H4 (cell line): ENCODE measurements at places on chromosomes 3 and 15.

GRCh38 chr3:179723617-179724016 is 70.8 kb downstream of the USP13 start:
- DNase-seq: no peak

DNA sequence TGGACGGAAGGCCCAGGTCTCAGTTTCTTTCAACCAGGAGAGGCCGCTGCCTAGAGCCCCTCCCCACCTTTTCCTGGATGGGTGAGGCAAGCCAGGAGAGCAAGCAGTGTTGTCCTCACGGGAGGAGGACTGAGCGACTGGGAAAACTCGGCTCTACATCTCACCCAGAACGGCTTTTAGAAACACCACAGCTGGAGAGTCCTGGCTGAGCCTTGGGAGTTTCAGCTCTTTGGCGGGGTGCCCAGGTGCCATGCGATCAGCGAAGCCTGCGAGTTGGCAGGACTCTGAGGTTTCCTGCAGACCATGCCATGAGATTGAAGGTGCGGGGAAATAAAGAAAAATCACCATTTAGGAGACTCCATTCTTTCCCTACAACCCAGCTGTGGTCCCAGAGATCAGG is 26.0 kb downstream of the PPCDC start:
- peak; percentile 59 for DNase-seq

DNA sequence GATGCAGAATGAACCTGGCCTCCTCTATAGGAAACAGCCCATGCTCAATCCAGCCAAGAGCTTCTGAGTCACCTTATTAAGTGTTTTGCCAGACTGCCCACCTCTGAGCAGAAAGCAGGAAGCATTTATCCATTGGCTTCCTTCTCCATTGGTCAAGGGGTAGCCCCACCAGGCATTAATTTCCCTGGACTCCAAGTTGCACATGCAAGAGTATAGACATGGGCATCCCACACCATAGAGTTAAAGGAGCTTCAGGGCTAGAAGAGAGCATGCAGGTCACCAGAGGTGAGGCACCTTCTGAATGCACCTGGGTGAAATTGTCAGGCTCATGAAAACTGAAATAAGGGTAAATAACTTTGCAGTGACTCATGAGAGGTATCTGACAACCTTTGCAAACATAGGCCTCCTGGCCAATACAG is 230.8 kb upstream of the STAC start:
- no peak for DNase-seq

DNA sequence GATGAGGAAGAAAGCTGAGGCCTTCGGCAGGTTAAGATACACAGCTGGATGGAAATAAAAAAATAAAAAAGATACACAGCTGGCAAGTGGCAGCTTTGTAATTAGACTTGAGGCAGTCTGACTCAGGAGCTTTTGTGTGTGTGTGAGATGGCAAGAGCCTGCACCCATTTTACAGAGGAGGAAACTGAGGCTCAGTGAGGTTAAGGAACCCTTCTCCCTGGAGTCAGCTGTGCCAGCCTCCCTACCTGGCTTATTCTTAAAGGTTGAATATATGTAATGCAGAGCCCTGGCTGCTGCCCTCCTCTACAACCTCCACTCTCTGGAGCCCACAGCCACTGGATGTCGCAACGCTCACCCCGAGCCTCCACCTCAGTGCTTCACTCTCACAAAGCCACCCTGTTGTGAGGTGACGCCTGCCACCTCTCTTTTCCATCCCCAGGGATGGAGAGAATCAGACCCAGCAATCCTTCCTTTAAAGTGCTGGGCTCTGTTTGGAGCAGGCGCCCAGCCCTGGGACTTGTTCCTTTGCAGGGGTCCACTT is 20.6 kb upstream of the FAM107A start:
- no peak for DNase-seq

- no peak for DNase-seq
Observed at GRCh38 chr15:99443768-99444446, 121.9 kb upstream of the MEF2A start.

DNA sequence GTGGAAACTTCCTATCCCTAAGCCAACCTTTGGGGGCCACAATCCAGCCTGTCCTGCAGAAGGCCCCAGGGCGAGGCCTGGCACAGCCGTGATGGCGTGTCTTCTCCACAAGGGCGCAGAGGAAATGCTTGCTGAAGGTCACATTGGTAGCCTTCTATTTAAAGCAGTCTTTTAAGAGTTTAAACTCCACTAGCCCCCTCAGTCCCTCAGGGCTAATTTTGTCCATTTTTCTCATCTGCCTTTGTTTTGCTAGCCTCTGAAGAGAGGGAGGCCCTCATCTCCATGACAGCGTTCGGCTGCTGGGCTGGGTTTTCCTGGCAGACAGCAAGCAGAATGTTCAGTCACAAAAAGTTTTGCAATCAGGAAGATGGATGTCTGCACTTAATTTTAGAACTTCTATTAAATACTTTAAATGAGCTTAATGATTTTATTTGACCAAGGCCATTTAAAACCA is 40.8 kb downstream of the RARB start:
- no peak for DNase-seq

GRCh38 chr15:48498828-48499227 is 146.7 kb downstream of the FBN1 start:
- DNase-seq: no peak

DNA sequence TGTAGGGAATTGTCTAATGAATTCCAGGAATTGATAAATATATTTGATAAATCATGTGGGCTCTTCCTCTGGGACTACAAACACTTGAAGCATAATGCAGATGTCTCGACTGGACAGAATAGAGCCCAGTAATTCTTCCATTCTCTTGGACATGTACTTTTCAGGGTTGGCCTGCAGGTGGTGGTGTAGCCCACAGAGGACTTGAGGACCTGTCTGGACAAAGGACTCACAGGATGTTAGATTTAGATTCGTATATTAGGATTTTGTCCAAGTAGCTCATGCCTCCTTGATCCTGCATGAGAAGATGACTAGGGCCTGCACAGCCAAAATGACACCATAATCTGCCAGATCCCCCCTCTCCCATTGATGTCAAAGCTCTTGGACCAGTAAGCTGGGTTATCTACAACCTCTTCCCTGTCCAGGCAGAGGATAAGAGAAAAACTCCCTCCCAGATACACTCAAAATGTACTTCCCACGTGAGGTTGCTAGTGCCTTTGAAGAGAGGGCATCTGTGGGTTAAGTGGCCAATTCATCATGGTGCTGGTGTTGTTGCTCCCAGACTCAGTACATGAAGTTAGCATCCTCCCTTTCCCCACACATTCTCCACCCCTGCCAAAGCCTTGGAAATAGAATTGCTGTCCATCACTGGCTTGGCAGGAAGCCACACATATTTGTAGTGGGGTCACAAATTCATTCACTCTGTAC is 88.6 kb upstream of the ZNF280D start:
- DNase-seq: peak; percentile 74

GRCh38 chr3:20561166-20561565 is 375.2 kb upstream of the SGO1 start:
- DNase-seq: no peak

- no peak for DNase-seq
Observed at GRCh38 chr15:22979238-22980188, 655 bp downstream of the CYFIP1 start.

- no peak for DNase-seq
Observed at GRCh38 chr3:123085293-123085931, 18.6 kb downstream of the PDIA5 start.

DNA sequence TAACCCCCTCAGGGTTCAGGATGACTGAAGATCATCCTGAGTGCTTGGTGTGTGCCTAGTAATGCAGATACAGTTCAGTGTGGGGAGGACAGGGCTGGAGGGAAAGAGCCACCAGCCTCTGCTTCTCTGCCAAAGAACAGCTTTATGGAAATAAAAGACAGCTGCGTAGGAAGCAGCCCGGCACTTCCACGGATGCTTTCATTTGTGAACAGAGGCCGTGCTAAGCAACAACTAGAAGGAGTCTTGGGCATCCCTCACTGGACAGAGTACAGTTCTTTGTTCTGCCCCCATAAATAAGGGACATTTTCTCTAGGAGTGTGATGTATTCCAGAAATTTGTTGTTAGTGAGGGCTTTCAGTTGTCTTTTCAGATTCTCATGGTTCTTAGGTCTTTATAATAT is 194.8 kb upstream of the RGMA start:
- DNase-seq: no peak

- DNase-seq: peak; percentile 25
Observed at GRCh38 chr15:79185199-79185598, 94.6 kb upstream of the RASGRF1 start.

- DNase-seq: peak; percentile 14
Observed at GRCh38 chr15:46442901-46443590, 808.2 kb downstream of the SQOR start.

DNA sequence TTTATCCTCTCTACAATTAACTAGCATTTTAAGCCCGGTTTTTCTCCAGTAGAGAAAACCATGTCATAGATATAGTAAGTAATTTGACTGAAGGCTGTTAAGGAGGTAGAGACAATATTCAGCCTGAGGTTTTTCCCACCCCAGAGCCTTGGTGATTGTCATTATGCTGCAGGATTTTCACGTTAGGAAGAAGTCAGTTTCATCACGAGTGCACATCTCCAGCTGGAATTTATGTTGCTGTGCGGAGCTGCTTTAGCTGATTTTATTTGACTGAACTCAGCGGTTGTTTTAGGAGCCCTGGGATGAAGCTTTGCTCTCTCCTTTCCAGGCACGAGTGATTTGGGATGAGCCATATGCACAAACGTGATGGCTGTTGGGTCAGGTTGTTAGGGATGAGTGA is 271.3 kb upstream of the RGMA start:
- DNase-seq: no peak

- DNase-seq: no peak
Observed at GRCh38 chr3:7241584-7242302, 380.8 kb downstream of the GRM7 start.

GRCh38 chr15:100861511-100861991 is 18.1 kb upstream of the ALDH1A3 start:
- DNase-seq: no peak

GRCh38 chr3:119310071-119310470 is 15.9 kb downstream of the ARHGAP31 start:
- peak; percentile 92 for DNase-seq

- DNase-seq: no peak
Observed at GRCh38 chr3:43180694-43181093, 74.8 kb upstream of the POMGNT2 start.

- peak; percentile 50 for DNase-seq
Observed at GRCh38 chr15:40310001-40310959, 2.5 kb upstream of the PLCB2 start.

- DNase-seq: no peak
Observed at GRCh38 chr3:125589547-125590122, 5.7 kb downstream of the OSBPL11 start.

DNA sequence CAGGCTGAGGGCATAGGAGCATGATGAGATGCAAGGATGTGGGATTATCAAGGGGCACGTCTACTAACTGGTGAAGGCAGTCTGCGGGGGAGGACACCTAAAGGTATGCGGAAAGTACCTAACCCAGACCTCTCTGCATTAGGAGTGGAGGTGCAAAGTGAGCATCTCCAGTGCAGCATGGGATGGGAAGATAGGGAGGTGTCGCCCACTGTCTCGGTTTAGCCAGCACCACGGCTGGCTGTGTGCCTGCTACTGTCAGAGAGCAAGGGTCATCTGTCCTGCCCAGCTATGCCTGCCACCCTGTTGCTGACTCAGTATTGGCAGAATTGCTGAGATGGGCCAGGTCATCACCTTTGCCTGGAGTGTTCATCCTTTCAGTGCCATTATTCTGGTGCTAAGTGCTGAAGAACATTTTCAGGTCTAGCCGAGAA is 40.1 kb downstream of the OXNAD1 start:
- DNase-seq: no peak

GRCh38 chr15:96619174-96619573 is 288.7 kb downstream of the NR2F2 start:
- no peak for DNase-seq

- no peak for DNase-seq
Observed at GRCh38 chr15:96645796-96646195, 315.3 kb downstream of the NR2F2 start.

DNA sequence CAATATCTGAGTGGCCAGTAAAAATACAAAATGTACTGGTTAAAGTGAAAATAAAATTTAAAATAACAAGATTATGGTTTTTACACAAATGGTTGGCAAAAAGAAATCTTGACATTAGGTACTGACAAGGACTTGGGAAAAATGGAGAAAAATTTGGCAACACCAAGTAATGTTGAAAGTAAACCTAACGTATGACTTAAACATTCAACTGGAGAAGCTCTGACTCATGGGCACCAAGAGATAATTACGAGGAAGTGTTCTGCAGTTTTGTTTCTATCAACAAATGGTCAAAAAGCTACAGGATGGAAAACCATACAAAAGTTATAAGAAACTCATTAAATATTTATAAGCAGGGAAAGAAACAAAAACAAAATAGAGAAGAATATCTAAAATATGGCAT is 177.7 kb downstream of the ZNF385D start:
- no peak for DNase-seq

DNA sequence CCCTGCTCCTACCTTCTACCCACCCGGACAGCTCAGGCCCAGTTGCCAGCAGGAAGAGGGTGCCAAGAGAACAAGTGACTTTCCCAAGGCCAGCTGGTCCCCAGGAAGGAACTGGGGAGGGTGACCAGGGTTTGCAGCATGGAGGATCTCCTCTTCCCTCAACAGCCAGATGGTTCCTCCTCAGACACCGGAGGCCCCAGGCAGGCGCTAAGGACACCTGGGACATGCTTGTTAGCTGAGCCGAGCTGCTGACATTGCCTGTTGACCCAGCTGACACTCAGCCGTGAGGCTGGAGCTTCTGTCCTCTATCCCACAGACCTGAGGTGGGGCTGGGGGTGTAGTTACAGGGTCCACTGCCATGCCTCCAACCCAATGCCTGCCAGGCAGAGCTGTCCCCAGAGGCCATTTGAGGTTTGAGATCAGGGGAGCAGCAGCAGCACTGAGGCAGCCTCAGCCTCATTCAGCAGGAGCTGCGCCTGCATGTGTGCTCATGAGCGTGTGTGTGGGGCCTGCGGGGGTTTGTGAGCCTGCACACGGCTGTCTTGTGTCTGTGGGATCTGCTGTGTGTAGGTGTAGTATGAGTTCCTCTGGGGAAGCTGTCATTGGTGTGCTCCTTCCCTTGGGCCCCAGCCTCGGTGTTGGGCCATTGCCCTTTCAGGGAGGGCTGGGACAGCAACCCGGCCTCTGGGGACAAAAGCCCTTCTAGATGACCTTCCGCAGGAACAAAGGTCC is 7.1 kb downstream of the CPLX3 start:
- no peak for DNase-seq

DNA sequence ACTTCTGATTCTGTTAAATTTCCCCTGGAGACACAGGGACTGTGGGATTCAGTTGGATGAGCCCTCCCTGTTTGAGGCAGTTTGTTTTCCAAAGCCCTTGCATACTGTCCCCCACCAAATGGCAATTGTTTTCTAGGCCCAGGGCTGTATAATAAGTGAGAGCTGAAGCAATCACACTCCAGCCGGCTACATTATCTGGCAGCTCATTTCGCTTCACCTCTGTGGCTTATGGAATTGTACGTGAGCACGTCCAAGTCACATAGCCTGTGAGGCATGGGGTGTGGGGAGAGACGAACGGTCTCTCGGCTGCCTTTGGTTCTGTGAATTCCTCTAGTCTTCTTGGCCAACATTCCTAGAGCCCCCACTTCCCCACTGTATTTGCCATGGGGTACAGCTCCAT is 10.7 kb downstream of the RBP2 start:
- no peak for DNase-seq

- DNase-seq: peak; percentile 29
Observed at GRCh38 chr15:25690673-25691543, 172.2 kb downstream of the ATP10A start.
